Cardiac ventricle fibroblast (primary cell): ENCODE measurements at places on chromosomes 4 and X. TPM values are rescaled to one million over a fixed set of nuclear protein-coding genes. Genes with fewer than 3 reads are reported as not detected.

Gene PAGE1
- total RNA-seq = not detected in 2 replicates

Gene SHROOM3
- 1.6 and 2.1 TPM in 2 replicates for total RNA-seq

Gene CHRDL1
- 6.0 and 7.7 TPM in 2 replicates for total RNA-seq

Gene AWAT2
- total RNA-seq = not detected in 2 replicates

Gene DMRTC1B
- total RNA-seq = not detected in 2 replicates

Gene KIT
- total RNA-seq = 2.1 and 2.6 TPM in 2 replicates
